ENCODE measurements at places on chromosomes 6 and 20.

- DNase-seq: no peak
These were observed 4.0 kb upstream of the UBD start for GRCh38 chr6:29563435-29563965.

DNA sequence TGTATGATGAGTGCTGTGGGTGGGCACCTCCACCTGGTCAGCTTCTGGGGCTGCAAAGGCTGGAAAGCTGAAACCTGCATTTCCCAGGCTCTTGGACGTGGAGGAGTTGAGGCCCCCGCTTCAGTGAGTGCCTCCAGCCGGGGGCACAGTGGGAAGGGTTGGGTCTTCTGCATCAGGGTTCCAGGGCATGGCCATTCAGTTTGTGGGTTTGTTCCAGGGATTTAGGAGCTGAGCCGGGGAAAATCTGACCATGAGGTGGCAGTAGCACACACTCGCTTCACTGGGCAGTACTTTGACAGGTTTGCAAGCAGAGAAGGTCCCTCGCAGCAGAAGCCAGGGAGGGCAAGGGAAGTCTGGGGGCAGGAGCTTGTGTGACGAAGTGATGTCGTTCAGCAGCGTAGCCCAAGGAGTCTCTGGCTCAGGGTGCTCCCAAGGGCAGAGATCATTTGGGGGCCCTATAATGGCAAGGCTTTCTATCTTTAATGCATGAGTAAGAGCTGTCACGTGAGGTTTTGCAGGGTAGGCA, 69.5 kb upstream of the SULF2 start:
- no peak for DNase-seq

DNA sequence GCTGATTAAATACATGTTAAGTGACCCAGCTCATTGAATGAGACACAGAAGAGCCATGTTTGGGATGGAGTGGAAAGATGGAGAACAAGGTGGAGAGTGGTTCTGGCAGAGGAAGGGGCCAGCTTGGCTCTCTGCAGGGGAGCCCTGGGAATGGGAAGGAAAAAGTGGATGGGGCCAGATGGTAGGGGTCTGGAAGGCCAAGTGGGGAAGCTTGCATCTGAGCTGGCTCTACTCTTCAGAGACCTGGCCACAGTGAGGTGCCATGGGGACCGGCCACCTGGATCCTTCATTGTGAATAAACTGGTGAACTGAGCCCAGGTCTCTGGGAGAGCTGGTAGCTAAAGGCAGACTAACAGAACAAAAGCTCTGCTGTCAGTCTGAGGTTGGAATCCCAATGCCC, 48.9 kb upstream of the SIRPA start:
- DNase-seq: no peak

GRCh38 chr6:23213193-23213592, 643.8 kb downstream of the HDGFL1 start:
- DNase-seq: no peak

GRCh38 chr6:4585682-4586468, 190.3 kb upstream of the CDYL start:
- DNase-seq: no peak

DNA sequence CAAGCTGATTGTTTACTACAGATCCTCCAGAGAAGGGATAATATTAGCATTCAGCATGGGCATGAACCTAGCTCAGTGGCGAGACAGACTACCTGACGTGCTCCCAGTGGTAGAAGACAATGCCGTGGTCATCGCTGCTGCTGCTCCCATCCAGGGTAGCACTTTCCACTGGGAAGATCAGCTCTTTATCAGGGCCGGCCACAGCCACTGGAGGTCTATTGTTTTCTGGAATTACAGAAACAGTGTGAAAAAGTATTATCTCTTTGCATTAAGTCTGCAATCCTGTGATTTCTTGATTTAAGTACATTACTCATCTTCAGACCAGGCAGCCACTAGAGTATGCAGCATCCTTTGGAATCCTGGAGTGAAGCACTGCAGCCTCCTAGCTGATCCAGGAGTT, 75.0 kb downstream of the ALDH5A1 start:
- DNase-seq: no peak

- DNase-seq: no peak
These were observed 13.6 kb downstream of the STMND1 start for GRCh38 chr6:17115251-17116116.

GRCh38 chr6:30615219-30615957, 1.7 kb downstream of the PPP1R10 start:
- no peak for DNase-seq

DNA sequence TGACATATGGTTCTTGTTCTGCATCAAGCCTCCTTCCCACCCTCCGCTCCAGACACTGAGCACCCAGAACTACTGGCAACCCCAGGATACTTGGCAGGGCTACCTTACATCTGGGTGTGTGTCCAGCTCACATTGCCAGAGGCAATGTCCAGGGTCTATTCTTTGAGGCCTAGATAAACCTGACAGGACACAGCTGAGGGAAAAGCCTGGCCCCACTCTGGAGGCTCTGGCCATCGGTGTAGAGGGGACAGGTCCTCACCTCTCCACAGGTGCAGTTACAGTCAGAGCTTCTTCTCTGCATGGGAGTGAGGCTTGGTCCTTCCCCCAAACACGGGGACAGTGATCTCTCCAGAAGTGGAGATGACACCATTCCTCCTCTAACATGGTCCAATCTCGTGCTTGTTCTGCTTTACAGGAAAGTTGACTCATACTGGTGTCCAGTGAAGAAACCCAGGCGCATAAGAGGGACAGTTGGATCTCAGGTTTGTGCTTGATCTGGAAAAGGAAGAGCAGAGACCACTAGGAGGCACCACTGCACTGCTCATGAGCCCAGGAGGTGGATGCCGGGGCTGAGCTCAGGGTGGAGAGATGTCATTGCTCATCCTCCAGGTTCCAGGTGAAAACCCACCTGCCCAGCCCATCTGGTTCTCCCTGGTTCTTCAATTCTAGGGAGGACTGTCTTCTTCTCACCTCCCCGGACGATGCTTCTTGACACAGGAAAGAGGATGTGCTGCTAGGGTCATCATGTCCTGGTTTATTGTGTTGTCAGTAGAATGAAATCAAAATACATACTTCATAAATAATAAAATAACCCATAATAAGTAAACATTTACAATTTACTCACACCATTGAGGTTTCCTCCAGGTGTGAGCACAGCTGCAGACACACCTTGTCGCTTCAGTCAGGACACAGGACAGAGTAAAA, 14.7 kb downstream of the HLA-F start:
- DNase-seq: peak; percentile 50

- no peak for DNase-seq
These were observed 48.1 kb downstream of the MCUR1 start for GRCh38 chr6:13766201-13766634.

- DNase-seq: no peak
These were observed 157.0 kb upstream of the SGK1 start for GRCh38 chr6:134474955-134475354.

DNA sequence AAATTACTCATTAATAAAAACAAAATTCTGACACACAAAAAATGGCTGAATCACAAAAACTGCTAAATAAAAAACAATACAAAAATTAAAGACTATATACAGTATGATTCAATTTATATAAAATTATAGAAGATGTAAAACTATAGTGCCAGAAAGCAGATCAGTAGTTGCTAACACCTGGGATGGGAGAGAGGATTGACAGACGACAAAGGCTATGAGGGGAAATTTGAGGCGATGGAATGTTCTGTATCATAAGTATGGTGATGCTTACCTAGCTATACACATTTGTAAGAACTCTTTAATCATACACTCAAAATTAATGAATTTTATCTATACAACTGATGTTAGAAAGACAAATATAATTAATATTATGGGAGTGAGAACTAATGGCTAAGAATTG, 247.9 kb upstream of the GJE1 start:
- DNase-seq: no peak

DNA sequence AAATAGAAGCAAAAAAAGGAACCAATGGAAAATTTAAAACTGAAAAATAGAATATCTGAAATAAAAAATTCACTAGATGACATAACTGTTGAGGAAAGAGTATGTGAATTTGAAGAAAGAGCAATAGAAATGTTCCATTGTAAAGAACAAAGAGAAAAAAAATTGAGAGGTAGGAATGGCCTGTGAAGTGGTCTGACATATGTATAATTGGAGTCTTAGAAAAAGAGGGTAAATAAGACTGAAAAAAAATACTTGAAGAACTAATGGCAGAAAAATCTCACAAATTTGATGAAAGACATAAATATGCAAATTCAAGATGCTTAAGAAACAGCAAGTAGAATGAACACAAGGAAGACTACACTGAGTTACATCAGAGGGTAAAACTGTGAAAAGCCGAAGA, 93.4 kb downstream of the QKI start:
- no peak for DNase-seq

- no peak for DNase-seq
These were observed 19.8 kb downstream of the LAMA4 start for GRCh38 chr6:112234601-112235000.

DNA sequence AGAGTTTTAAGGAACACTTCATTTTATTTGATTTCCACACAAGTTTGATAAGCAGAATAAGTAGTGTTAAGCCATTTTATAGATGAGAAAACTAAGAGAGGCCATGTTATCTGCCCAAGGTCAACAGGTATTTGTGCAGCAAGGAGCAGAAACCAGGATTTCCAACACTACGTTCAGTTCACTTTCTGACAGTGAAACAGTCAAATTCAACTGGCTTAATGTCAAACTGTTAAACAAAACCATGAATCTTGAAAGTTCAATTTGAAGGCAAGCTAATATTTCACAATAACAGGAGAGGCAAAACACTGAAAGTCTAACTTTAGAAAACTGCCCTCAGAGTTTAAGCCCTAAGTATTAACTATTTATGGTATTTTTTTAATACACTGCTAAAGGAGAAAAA, 32.6 kb downstream of the DTNBP1 start:
- no peak for DNase-seq

DNA sequence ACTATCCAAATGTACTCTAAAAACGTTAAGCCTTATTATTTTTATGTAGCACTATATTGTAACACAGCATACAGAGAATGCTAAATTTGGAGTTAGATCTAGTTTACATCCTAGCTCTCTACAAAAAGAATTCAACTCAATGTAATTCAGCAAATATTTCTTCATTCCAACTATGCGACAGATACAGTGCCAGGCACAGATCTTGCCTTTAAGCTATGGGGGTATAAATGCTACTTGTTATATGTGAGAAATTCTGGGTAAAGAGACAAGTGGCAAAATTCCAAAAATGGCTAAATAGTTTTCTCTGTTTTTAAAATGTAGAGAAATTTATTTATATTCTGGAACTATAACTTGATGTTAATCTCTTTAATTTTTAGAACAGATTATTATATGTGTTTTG, 63.2 kb downstream of the SEL1L2 start:
- no peak for DNase-seq

- no peak for DNase-seq
These were observed 6.9 kb downstream of the BLOC1S5 start for GRCh38 chr6:8057263-8057662.

DNA sequence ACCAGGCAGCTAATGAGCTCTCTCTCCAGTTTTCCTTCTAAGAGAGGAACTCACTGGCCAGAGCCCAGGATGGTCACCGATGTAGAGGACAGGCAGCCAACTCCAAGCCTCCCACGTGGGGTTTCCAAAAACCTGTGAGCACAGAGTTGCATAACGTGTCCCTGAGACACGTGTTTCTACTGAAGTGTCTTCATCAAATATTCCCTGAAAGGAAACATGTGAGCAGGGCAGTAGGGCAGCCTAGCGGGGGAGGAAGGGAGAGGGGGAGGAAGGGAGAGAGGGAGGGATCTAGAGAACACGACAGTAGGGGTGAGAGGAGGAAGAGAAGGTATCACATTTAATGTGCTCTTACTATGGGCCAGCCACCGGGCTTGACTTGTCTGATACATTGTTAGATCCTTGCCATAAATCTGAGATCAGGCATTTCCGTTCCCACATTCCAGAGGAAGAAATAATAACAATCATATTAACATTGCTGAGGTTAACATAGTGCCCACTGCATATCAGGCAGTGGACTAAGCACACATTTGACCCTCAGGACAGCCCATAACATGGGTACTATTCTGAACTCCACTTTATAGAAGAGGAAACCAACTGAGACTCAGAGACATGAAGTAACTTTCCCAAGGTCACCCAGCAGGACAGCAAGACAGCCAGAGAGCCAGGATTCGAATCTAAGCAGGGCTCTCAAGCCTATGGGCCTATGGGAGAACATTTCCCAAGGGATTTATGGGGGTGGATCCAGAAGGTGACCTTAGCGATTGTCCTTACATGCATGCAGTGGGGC, 4.5 kb upstream of the SYS1 start:
- DNase-seq: no peak

- no peak for DNase-seq
These were observed 50.4 kb downstream of the HMGCLL1 start for GRCh38 chr6:55528624-55529023.

DNA sequence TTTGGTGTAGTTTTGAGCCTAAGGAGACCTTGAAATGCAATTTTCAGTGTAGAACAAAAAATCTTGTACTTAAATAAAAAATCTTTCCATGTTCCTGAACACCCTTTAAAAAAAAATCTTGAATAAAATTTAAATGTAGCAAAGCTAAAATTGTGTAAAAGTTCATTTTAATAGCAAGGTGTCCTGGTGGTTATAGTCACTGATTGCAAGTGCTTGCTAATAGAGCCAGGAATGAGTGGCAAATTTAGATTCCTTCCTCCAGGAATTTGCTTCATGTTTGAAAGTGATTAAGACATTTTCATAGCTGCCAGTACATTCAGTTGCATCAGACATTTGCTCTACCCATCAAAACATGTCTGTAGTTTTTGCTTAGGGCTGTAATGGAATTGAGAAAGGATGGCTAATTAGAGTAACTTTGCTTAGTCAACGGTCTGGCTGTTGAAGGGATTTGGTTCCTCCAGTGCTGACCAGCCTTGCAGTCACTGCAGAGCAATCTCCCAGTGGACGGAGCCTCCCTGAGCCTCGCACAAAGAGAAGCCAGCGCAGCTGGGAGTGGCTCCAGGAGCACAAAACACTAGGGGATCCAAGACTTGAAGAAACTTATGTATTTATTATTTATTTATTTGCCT, 36.5 kb downstream of the AKAP12 start:
- DNase-seq: no peak

- DNase-seq: no peak
These were observed at the start of gene ARG1 for GRCh38 chr6:131572686-131573415. Gene ARG1 (plus strand): TSS chr6:131573226. CDS start chr6:131573283, 57 bp downstream.

Data from SHP77 treated with DMSO at 0.1 percent for 48 hours (cell line).